Astrocyte (in vitro differentiated cells and primary cell): ENCODE measurements at places on chromosomes 5 and 9. TPM values are rescaled to one million over a fixed set of nuclear protein-coding genes. Genes with fewer than 3 reads are reported as not detected.

The OR2V2 gene
- total RNA-seq, result not detected in 2 replicates

The SLC6A3 gene
- 0.07 TPM in 2 replicates for total RNA-seq

- peak overlapping the region; percentile 83 for H3K4me3 ChIP-seq
- no peak for DNase-seq
- H3K4me1 ChIP-seq, result peaks cover 4% of the 10 kb centered on the region
- H3K27me3 ChIP-seq, result no peaks in the 10 kb centered on the region
- H3K36me3 ChIP-seq, result no peaks in the 10 kb centered on the region
These were observed 857 bp downstream of the FAM169A start for GRCh38 chr5:74865256-74865803.

- no peak for DNase-seq
- no peak overlapping the region for H3K27ac ChIP-seq
- H3K4me3 ChIP-seq, result no peak overlapping the region
- peaks cover 3% of the 10 kb centered on the region for H3K27me3 ChIP-seq
- no peaks in the 10 kb centered on the region for H3K36me3 ChIP-seq
These were observed 36.2 kb downstream of the UNC5A start for GRCh38 chr5:176846335-176847140.

The FOXD4L3 gene
- total RNA-seq, result not detected in 2 replicates

- no peak overlapping the region for H3K4me3 ChIP-seq
- no peaks in the 10 kb centered on the region for H3K36me3 ChIP-seq
- H3K27me3 ChIP-seq, result no peaks in the 10 kb centered on the region
- H3K4me1 ChIP-seq, result peaks cover 53% of the 10 kb centered on the region
- peak overlapping the region; percentile 74 for H3K27ac ChIP-seq
- DNase-seq, result peak; percentile 97
These were observed 202.7 kb upstream of the CDKN2B start for GRCh38 chr9:22211588-22212360.

GRCh38 chr9:122386311-122386872 lies 15.6 kb downstream of the PTGS1 start:
- no peak overlapping the region for H3K27ac ChIP-seq
- no peaks in the 10 kb centered on the region for H3K27me3 ChIP-seq
- no peaks in the 10 kb centered on the region for H3K36me3 ChIP-seq
- no peak overlapping the region for H3K4me3 ChIP-seq
- no peak for DNase-seq
- peaks cover 13% of the 10 kb centered on the region for H3K4me1 ChIP-seq

- H3K36me3 ChIP-seq, result no peaks in the 10 kb centered on the region
- no peaks in the 10 kb centered on the region for H3K4me1 ChIP-seq
- DNase-seq, result no peak
- H3K27me3 ChIP-seq, result peaks cover 8% of the 10 kb centered on the region
These were observed 4.1 kb downstream of the FAM78A start for GRCh38 chr9:131272212-131272611.

The TNFSF8 gene
- total RNA-seq, result not detected in 2 replicates

DNA sequence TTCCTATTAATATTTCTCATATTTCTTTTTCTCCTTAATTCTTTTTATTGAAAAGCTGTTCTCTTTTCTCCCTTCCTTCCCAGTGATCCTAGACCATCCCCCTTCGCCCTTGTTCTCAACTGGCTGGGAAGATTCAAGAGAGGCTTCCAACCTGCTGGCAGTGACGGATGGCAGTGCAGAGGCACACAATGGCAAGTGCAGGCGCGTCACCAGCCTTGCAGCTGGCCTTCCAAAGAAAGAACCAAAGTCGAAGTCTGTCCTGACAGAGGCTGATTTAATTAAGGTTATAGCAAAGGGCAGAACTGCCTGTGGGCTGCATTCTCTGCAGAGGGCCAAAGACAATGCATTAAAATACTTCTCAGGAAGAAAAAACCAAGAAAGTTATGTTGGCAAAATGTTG lies 7.4 kb downstream of the CEMIP2 start:
- no peak overlapping the region for H3K27ac ChIP-seq
- peaks cover 43% of the 10 kb centered on the region for H3K4me1 ChIP-seq
- no peaks in the 10 kb centered on the region for H3K36me3 ChIP-seq
- H3K4me3 ChIP-seq, result no peak overlapping the region

DNA sequence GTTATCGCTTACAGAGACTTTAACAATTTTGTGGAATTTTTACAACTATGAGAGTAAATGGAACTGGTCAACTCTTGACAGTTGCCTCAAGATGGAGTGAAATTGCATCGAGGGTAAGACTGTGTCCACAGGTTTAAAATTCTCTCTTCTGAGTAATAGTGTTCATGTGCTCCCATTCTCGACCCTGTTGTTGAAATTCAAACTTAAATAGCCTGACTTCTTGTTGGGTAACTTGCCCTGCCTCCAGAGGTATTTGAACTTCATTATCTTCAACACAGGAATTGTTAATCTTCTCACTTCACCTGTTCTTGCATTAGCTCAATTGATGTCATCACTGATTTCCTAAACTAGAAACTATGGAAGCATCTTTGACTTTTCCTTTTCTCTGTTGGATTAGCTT lies 77.5 kb downstream of the PIP5K1B start:
- H3K27me3 ChIP-seq, result no peaks in the 10 kb centered on the region
- no peak overlapping the region for H3K27ac ChIP-seq
- no peak overlapping the region for H3K4me3 ChIP-seq
- H3K4me1 ChIP-seq, result peaks cover 9% of the 10 kb centered on the region
- DNase-seq, result no peak

The RETREG1 gene
- 0.98 and 1.5 TPM in 2 replicates for total RNA-seq

The ATOSB gene
- total RNA-seq, result 68.9 and 76.9 TPM in 2 replicates

The SPATA31D4 gene
- total RNA-seq, result not detected in 2 replicates

- no peak overlapping the region for H3K27ac ChIP-seq
- DNase-seq, result no peak
- H3K4me1 ChIP-seq, result no peaks in the 10 kb centered on the region
- H3K36me3 ChIP-seq, result no peaks in the 10 kb centered on the region
These were observed 85.4 kb upstream of the NR4A3 start for GRCh38 chr9:99736291-99736690.

The PCDHA8 gene
- total RNA-seq, result 0.99 and 1.0 TPM in 2 replicates

GRCh38 chr5:177319913-177320588 lies 8.4 kb upstream of the MXD3 start:
- no peak overlapping the region for H3K4me3 ChIP-seq
- no peak for DNase-seq
- H3K27ac ChIP-seq, result no peak overlapping the region
- H3K4me1 ChIP-seq, result no peaks in the 10 kb centered on the region
- H3K27me3 ChIP-seq, result no peaks in the 10 kb centered on the region
